GM12878 (cell line): ENCODE measurements at places on chromosomes 12 and 14.
A peak's percentile ranks its signal among the peaks of the same experiment; 100 is the strongest.

- DNase-seq: no peak
These were observed 12.3 kb downstream of the METTL3 start for GRCh38 chr14:21498540-21499526.

- DNase-seq: no peak
These were observed 2.0 kb downstream of the FOXN4 start for GRCh38 chr12:109307051-109307450.

DNA sequence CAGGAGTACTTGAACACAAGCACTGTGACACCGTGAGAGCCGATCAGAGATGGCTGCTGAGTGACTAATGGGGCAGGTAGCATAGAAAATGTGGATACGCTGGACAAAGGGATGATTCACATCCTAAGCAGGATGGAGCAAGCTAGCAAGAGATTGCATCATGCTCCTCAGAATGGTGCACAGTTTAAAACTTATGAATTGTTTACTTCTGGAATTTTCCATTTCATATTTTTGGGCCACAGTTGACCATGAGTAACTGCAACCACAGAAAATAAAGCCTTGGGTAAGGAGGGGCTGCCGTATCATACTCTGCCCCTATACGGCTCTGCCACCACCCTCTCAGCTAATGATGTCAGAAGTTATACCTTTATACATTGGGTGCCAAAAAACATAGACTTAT, 23.3 kb upstream of the MARK3 start:
- no peak for DNase-seq

DNA sequence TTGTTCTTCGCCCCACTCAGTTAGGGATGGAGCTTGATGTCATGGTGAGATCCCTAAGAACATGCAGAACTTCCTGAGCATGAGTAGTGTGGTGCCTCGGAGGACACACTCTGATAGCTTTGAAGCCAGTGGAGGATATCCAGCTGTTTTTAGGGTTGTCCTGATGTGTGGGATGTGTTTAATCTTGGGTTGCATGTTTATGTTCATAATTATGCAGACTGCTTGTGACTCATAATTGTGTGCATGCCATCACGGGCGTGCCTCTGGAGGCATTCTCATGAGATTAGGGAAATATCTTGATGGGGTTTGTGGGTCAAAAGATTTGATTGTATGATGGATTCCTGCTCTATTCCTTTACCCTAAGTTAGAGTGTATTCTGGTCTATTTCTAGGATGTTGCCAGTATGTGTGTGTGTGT, 267.4 kb upstream of the PELI2 start:
- DNase-seq: no peak

DNA sequence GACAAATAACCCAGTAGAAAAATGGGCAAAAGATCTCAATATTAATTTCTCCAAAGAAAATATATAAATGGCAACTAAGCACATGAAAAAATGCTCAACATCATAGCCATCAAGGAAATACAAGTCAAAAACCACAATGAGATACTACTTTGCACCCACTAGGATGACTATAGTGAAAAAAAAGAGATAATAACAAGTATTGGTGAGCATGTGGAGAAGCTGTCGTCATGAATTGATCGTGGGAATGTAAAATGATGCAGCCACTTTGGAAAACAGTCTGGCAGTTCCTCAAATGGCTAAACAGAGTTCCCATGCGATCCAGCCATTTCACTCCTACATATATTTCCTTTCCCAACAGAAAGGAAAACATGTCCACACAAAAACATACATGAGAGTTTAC, 18.1 kb downstream of the JDP2 start:
- no peak for DNase-seq

GRCh38 chr14:99673305-99674063, 10.6 kb upstream of the CYP46A1 start:
- no peak for DNase-seq

GRCh38 chr12:103632554-103633216, 45.6 kb downstream of the STAB2 start:
- peak; percentile 31 for DNase-seq

GRCh38 chr14:97458661-97459579, 661.7 kb downstream of the VRK1 start:
- DNase-seq: no peak

GRCh38 chr12:90940872-90941499, 14.0 kb downstream of the CCER1 start:
- DNase-seq: no peak

DNA sequence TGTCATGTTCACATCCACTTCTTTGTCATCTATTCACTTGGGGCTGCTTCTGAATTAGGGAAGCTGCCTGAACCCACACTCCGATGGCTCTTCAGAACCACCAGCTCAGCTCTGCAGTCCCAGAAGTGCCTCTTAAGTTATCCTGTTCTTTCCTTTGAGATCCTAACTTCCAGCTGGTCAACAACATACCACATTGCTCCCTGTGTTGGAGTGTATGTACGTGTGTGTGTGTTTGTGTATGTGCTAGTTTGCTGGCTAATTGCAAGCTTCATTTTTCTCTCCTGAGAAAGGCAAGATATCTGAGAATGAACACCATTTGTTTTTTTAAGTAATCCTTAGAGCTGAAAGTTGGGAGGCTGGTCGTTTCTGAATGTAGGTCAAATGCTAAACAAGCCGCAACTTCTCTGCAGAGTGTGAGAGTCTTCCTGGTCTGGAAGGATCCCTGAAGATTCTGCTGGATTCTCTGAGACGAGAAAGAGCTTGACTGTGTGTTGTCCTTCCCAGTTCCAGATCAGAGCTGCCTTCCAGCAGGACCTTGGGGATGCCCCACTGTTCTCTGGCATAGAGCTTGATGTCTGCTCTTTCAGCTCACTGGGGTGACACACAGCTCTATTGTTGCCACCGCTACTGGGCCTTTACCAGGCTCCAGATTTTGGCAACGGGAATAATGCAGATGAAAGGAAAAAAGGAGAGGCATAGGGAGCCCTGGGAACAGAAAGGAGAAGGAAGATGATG, 839 bp downstream of the GSG1 start:
- no peak for DNase-seq

DNA sequence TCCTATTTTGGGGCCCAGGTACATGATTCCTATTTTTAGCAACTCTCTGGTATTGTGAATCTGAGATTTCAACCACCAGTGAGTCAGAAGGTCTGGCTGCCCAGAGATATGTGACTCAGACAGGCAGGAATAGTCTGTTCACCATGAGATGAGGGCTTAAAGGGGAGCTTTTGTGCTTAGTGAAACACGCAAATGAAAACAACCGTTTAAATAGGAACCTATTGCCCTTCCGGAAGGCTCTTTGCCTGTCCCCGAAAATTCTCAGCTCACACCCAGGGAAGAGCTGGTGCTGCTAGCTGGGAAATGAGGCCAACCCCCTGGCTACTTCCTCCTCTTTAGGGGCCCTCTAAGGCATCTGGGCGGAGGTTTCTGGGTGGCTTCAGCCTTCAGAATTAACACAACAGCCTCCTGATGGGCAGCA, 283.6 kb downstream of the CACNA1C start:
- DNase-seq: peak; percentile 85

GRCh38 chr12:64998371-64999147, 122.5 kb downstream of the WIF1 start:
- DNase-seq: no peak

DNA sequence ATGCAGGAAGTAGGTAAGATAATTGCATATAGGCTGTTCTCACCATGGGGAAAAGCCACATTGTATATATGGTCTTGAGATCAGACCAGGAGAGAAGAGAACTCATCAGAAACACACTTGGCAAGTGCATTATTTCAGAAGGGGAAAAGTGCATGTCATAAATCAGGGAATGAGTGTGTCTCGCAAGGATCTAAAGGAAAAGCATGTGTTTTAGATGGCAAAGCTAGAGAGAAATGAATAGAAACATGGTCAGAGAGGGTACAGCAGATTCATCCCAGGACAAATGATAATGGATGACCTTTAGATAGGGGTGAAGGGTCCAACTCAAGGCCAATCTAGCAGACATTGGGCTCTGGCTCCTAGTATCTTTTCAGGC, 230.2 kb upstream of the NAV3 start:
- DNase-seq: no peak

- no peak for DNase-seq
These were observed 135.9 kb downstream of the DUSP6 start for GRCh38 chr12:89216211-89216952.

DNA sequence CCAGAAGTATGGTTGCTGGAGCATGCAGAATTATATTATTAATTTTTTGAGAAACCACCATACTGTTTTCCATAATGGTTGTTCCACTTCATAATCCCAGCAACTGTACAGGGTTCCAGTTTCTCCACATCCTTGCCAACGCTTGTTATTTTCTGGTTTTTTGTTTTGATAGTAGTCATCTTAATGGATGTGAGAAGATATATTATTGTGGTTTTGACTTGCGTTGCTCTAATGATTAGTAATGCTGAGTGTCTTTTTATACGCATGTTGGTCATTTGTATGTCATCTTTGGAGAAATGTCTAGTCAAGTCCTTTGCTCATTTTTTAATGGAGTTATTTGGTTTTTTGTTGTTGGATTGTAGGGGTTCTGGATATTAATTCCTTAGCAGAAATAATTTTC, 58.1 kb downstream of the DAAM1 start:
- DNase-seq: no peak

DNA sequence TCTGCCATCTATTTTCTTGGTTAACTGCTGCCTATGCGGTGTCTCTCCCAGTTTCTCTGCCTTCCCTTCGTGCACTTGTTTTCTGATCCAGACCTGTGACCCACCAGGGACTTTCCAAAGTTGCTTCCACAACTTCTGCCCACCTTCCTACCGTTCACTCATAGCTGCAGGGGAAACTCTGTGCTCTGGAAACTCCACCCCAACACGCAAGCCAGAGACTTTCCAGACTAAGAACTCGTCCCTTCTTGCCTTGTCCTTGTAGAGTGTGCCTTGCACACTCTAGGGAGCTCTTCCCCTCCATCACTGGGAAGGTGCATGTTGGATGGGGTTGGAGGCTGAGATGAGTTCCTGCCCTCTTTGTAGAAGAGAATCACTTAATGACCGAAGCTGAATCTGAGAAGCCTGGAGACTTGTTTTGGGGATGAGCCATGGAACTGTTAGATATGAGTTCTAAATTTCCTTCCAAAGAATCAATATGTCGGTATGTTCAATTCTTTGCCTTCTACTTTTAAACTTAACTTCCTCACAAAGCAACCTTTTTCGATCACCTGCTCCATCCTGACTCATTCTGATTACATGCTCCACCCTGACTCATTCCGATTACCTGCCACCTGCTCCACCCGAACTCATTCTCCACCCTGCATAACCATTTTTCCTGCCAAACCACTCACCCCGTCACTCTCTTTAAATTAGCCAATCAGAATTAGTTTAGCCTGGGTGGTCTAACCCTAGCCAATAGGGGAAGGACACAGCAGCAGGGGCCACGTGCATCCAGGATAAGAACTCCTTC, 82.1 kb upstream of the CAPRIN2 start:
- DNase-seq: no peak

GRCh38 chr12:73277971-73278370, 1005.8 kb downstream of the TRHDE start:
- DNase-seq: no peak

GRCh38 chr14:100423317-100424010, 100.3 kb downstream of the SLC25A47 start:
- DNase-seq: no peak

GRCh38 chr12:34393821-34394150, 371.5 kb downstream of the ALG10 start:
- no peak for DNase-seq

DNA sequence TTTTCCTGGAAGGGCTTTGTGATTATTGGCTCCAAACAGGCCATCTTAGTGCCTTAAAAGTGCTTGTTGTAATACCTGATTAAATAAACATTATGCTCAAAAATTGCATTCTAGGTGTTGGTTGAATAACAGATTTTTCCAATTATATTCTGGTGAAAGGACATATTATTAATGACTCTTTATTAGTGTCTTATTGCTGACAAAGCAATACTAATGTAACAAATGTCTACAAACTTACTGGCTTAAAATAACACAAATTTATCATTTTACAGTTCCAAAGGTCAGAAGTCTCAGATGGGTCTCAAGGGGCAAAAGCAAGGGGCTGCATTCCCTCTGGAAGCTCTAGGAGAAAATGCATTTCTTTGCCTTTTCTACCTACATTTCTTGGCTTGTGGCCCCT, 86.9 kb upstream of the CPM start:
- DNase-seq: no peak

DNA sequence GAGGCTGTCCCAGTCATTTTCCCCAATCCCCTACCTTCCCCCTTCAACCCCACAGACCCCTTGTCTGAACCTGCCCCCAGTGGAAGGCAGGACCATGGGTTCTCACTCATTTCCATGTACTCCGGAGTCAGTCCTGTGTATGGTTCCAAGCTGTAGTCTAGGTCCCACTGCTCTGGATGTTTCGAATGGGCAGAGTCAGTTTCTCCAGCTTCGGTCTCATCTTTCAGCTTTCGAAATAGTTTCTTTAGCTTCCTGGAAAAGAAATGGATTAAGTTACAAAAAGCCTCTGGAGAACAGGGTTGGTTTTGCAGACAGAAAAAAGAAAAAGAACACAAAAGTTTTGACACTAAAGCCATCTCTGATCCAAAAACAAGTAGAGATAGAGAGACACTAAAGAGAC, 167.5 kb downstream of the NTF3 start:
- no peak for DNase-seq

- DNase-seq: no peak
These were observed 244.2 kb downstream of the DPF3 start for GRCh38 chr14:72649603-72650227.

GRCh38 chr14:105199093-105199492, 18.0 kb upstream of the NUDT14 start:
- no peak for DNase-seq

GRCh38 chr14:72723858-72724530, 169.9 kb downstream of the DPF3 start:
- DNase-seq: no peak

GRCh38 chr14:66249544-66249943, 236.6 kb upstream of the CCDC196 start:
- DNase-seq: no peak

GRCh38 chr12:9951026-9951675, 19.0 kb upstream of the CLEC2A start:
- peak; percentile 24 for DNase-seq

GRCh38 chr12:68113644-68114043, 45.9 kb downstream of the IFNG start:
- DNase-seq: no peak

- no peak for DNase-seq
These were observed 22.8 kb downstream of the RAB35 start for GRCh38 chr12:120093592-120094355.

DNA sequence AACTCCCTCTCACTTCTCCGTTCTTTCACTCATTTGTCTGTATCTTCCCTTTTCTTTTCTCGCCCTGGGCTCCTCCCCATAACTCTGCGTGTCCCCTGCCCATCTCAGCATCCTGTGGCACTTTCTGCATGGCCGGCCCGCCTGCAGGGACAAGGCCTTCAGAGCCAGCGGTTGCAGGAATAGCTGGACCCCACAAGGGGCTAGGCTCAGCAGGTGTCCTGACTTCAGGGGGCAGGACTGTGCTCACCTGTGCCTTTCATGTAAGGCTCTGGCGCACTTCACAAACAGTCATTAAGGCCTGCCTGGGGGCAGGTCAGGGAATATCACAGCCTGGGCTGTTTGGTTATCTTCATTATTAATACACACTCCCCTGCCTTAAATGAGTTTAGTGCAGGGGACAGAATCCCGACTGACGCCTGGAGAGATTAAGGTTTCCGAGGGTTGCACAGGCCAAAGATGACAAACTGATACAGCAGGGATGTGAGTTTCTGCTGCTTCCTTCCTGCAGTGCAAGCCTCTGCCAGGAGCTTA, 768.8 kb upstream of the TBX3 start:
- DNase-seq: no peak
